Activated naive CD8-positive, alpha-beta T cell treated with anti-CD3 and anti-CD28 coated beads for 36 hours (primary cell): ENCODE measurements at places on chromosomes 1 and 21.

DNA sequence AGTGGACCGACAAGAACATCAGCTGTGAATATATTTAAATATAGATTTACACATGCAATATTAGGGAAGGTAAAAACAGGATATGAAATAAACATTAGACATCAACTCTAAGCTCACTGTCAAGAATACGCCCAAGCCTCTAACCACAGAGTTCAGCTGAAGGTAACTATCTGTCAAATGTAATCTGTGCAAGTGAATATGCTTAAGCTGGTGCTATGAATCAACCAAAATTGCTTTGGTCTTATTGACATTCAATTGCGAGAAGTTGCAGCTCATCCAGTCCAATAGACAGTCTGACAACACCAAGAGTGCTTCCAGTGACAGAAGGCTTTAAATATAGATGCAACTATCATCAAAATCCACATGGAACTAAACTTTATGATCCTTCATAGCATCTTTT is 32.3 kb downstream of the USH2A start:
- DNase-seq, result no peak

DNA sequence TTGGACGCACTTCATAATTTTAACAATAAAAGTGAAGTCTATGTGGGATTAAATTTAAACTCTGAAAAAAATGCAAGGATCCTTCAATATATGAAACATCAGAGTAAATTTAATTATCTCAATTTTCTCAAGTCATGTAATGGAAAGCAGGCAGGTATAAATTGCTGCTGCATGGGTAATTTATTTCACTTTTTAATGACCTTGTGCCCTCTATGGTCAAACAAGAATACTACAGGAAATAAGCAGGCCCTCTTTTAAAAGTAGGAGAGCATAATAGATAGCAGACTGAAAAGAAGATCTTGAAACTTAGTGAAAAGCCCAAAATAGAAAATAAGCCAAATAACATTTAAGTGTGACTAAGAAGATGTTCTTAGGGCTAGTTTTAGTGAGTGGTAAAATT is 22.9 kb downstream of the BCAS2 start:
- no peak for DNase-seq

DNA sequence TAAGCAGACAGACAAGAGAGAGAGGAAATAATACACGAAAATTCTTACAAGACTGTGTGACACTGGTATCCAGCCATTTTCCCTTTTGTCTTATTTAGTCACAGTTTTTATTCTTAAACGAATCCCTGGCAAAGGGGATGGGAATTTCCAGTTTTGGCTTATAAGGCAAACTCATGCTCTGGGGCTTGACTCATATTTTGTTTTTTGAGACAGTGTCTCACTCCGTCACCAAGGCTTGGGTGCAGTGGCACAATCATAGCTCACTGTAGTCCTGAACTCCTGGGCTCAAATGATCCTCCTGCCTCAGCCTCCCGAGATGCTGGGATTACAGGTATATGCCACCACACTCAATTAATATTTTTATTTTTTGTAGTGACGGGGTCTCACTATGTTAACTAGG is 31.9 kb downstream of the PTGER3 start:
- no peak for DNase-seq

DNA sequence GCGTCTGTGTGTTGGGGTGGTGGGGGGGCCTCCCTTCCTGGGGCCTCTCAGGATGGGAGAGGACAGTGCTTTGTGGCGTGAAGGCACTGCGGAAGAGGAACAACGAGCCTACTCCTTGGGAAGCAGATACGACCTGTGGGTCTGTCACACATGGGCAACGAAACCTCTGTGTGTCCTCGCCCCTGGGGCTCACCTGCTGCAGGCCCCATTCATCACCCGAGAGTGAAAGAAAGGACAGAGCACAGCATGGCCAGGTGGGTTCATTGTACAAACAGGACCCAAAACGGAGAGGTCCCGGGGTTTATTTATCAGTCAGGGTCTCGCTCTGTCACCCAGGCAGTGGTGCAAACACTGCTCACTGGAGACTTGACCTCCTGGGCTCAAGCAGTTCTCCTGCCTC is 40.1 kb upstream of the LIN9 start:
- no peak for DNase-seq

DNA sequence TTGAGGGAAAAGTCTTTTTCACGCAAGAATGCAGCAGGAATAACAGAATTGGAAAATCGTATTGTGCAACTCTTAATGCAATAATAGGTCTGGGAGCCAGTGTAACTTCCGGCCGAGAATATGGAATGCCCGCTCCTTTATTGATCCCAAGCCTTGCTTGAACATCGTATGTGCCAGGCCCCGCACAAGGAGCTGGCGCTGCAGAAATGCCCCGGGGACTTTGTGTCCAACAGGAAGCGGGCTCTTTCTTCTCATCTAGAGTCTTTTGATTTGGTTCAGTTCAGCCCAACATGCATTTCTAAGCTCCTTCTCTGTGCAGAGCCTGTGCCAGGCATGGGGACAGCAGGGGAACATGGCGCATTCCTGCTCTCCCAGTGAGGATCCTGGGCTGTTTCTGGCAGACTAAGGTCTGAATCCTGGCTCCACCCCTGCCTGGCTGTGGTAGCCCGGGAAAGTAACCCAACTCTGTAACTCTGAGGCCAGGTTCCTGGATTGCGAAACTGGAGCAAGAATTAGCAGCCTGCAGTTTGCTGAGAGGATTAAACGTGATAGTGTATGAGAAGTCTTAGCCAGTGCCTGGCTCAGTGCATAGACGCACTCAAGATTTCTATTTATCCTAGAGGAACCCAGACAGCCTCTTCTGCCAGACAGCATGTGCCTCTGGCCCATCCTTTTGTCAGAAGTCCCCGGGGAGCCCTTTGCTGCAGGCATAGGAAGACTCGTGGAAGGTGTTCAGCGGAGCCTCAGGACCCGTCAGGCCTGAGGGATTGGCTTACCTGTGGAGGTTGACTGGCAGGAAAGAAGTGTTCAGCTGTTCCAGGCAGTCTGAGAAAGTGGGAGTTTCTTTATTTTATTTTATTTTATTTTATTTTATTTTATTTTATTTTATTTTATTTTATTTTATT is 987 bp upstream of the CDCP2 start:
- no peak for DNase-seq

GRCh38 chr1:19053486-19053885 is 97.0 kb upstream of the IFFO2 start:
- DNase-seq, result no peak

DNA sequence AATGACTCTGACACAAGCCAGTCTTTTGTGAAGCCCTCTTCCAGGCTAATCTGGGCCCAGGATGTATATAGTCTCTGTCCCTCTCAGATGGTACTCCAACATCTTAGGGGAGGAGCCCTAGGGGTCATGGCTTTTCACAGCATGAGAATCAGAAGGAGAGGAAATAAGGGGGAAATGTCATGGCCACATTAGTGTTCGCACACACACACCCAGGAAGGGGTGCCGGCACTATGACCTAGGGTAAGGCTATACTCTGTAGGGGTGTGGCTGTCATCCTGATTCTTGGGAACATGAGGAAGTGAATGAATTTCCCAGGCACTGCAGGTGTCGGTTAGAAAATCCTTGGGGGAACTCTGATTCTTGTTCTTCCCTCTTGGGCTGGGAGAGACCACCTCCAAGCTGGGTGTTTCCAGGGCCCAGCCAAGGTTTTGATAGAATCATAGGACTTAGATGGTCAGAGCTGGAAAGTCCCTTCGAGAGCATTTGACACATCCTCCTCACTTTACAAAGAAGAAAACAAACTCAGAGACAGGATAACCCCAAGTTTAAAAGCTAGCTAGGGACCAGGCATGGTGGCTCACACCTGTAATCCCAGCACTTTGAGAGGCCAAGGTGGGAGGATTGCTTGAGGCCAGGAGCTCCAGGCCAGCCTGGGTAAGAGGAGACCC is 22.0 kb downstream of the GFI1 start:
- DNase-seq, result no peak

- DNase-seq, result no peak
Measured at GRCh38 chr21:39079617-39080016, 103.6 kb downstream of the PSMG1 start.

GRCh38 chr1:116929961-116930592 is 20.4 kb downstream of the PTGFRN start:
- DNase-seq, result no peak

DNA sequence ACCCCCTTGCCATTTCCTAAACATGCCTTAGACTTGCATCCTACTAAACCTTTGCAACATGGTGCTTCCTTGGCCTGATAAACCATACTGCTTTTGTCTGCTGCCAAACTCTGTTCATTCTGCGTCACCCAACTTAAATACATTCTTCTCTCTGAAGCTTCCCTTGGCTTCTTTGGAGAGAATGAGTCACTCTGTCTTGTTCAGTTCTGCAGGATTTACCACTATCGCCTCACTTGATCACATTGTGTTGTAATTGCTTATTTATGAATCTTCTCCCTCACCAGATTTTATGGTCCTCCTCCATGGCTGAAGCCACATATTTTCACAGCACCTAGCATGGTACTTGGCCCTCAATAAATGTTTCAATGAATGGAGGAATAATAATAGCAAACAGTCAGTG is 21.7 kb upstream of the TUT4 start:
- DNase-seq, result no peak

DNA sequence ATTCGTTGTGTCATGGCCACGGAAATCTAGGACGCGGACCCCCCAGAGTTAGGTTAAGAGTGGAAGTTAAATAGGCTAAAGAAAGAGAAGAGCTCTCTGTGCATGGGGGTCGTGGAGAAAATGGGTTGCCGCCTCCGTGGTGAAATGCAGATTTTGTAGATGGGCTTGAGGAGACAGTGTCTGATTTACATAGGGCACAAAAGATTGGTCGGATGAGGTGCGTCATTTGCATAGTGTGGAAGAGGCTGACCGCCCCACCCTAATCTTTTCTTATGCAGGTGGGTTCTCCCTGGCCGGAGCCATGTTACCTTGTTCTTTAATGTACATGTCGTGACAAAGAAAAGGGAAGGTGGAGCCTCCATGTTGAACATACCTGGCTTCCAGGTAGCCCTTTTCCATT is 14.3 kb upstream of the SLC5A9 start:
- DNase-seq, result no peak

- DNase-seq, result no peak
Measured at GRCh38 chr1:184443201-184443600, 56.4 kb downstream of the C1orf21 start.

- no peak for DNase-seq
Measured at GRCh38 chr1:116553386-116554115, 17.3 kb downstream of the CD58 start.

- DNase-seq, result no peak
Measured at GRCh38 chr21:33265664-33266049, 510 bp upstream of the IL10RB start.

DNA sequence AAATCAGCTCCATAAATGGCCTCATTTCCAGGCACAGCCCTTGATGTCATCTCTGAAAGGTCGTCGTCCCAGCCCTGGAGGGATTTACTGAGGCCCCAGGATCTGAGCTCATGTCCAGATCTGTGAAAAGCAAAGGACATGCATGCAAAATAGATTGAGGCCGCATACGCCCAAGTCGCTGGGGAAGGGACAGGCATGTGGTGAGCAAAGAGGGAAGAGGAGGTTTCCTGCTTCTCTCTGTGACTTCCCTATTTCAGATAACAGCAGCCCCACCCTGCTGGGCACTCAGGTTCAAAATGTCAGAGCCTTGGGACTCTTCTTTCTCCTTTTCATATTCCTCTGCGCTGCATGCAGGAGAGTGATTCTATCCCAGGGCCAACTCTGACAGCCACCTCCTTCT is 197.2 kb downstream of the ADSS2 start:
- no peak for DNase-seq

DNA sequence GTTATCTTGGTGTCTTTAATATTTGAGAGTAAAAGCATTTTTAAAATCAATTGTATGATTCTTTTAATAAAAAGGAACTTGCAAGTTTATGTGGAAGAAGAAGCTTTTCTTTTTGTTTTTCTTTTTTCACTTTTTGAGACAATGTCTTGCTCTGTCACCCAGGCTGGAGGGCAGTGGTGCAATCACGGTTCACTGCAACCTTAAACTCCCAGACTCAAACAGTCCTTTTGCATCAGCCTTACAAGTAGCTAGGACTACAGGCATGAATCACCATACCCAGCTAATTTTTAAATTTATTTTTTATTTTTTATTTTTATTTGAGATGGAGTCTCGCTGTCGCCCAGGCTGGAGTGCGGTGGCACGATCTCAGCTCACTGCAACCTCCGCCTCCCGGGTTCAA is 34.1 kb downstream of the CMPK1 start:
- no peak for DNase-seq

- DNase-seq, result no peak
Measured at GRCh38 chr1:112618114-112618720, 724 bp downstream of the ST7L start.

DNA sequence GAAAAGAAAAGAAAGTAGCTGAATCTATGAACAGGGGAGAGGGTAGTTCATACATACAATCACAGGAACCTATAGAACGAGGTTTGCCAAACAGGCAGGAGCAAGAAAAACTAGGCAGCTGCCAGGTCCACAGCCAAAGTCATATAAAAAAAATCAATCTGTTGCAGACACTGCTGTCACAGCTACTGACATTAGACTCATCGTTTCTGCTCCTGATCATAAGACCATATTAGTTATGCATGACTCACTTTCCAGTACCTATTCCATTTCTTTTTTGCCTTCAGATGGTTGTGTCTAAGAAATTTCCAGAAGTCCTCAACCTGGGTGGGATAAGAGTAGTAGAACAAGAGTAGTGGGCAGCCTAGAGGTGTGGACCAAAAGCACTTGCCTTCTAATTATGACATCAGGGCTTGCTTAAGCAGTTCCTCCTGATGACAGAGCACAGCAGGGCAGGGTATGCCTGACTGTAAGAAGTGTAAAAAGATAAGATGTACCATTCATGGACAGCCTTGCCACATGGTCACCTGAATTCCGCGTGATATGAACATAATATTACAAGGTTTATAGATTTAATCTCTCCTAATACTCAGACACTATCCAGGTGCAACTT is 323.2 kb upstream of the SGIP1 start:
- no peak for DNase-seq

DNA sequence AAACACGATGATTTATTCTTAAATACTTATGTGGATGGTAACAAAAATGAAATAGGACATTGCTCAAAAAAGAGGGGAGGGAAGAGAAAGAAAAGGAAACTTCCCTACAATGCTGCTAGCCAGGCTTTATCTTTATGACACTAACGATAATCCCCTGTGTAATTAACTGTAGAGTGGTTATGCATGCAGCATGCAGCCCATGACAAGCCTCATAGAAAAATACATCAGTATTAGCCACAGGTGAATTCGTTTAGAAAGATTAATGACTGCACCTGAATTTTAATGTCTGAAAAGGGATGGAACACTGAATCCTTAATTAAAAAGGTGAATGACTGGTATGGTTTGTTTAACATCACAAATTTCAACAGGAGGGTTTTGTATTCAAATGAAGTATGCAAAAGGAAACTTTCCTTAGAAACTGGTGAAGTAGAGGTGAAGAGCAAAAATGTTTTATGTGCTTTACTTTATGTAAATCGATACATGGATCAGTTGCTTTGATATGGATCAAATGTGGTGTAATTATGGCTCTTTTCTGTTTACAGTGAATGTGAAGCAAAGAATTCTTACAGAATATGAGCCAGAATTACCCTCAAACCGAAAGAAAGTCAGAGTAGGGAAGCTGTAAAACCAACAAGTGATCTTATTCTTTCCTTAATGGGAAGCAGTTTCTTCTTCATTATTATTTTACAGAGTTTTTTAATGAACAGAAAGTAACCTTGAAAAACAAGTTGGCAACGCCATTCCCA is 569.6 kb upstream of the ADGRL2 start:
- no peak for DNase-seq
